Activated B cell treated with CpG ODN at 0.5 μM for 24 hours (primary cell): ENCODE measurements at places on chromosomes 5 and 9. TPM values are rescaled to one million over a fixed set of nuclear protein-coding genes. Genes with fewer than 3 reads are reported as not detected.

HEMGN gene
- 0.11 TPM in 1 of 2 replicates, not detected in the other for total RNA-seq

DHFR gene
- total RNA-seq = 11.1 and 12.7 TPM in 2 replicates

DNA sequence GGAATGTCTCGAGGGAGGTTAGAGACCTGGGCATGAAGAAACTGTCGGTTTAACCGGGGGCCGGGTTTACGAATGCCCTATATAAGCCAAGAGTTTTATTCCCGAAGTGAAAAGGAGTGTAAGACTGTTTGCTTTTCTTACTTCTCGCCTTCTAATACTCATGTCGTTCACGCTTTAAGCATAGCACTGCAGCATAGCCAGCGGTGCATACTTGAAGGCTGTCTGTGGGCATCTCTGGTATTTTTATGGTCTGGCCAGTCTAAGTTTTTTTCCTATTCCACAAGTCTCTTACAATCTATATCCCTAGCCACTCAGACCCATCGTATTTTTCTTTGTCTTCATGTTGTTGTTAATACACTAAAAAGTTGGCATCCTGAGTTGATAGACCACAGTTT, 1.2 kb downstream of the UHRF2 start:
- DNase-seq = no peak
- peak overlapping the region; percentile 80 for H3K27ac ChIP-seq
- no peaks in the 10 kb centered on the region for H3K27me3 ChIP-seq
- H3K4me1 ChIP-seq = peaks cover 76% of the 10 kb centered on the region
- peaks cover 22% of the 10 kb centered on the region for H3K36me3 ChIP-seq
- H3K4me3 ChIP-seq = peak overlapping the region; percentile 82

DNA sequence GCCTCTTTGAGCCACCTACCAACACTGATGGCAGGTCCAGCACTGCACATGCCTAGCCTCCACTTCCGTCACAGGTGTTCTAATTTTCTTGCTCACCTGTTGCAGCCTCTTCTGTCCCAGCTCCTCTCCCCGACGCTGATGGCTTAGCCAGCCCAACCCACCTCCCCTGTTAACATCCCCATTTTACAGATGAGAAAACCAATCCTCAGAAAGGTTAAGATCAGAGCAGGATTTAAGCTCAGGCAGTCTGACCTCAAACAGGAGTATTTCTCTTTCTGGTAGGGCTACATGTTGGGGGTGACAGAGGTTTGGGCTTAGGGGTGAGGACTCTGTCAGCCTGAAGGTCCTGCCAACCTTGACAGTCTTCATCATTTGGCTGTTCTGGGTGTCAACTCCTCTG, 74.5 kb upstream of the PITX1 start:
- H3K36me3 ChIP-seq = no peaks in the 10 kb centered on the region
- peaks cover 4% of the 10 kb centered on the region for H3K27me3 ChIP-seq
- no peak overlapping the region for H3K4me3 ChIP-seq
- no peak for DNase-seq
- no peaks in the 10 kb centered on the region for H3K4me1 ChIP-seq

DNA sequence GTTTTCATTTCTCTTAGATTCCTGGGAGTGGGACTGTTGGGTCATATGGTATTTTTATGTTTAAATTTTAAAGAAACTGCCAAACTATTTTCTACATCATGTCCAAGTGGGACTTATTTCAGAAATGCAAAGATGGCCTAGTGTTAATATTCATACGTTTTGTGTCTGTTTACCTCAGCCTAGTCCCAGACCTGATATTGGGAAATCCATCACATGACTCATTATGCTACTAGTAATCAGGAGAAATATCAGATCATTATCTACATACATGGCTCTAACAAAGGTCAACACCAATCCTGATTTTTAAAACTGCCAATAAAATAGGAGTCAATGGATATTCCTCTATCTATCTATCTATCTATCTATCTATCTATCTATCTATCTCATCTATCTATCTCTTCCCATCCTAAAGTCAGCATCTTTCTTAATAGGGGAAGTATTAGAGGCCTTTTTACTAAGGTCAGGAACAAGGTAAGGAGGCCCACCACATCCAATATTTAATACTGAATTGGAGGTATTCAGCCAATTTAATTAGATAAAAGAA, 4.7 kb downstream of the RASGEF1C start:
- peaks cover 26% of the 10 kb centered on the region for H3K27me3 ChIP-seq
- no peak for DNase-seq
- no peak overlapping the region for H3K4me3 ChIP-seq

DNA sequence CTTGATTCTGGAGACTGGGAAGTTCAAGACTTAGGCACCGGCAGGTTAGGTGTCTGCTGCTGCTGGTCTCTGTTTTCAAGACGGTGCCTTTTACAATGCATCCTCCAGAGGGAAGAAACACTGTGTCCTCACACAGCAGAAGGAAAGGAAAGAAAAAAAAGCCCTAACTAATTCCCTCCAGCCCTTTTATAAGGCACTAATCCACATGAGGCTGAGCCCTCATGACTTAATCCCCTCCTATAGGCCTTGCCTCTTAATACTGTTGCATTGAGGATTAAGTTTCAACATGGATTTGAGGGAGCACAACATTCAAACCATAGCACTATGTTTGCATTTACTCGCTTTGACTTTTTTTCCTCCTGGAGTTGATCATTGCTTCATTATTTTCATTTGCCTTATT, 585.9 kb downstream of the TLR4 start:
- no peaks in the 10 kb centered on the region for H3K27me3 ChIP-seq
- no peaks in the 10 kb centered on the region for H3K4me1 ChIP-seq
- H3K36me3 ChIP-seq = no peaks in the 10 kb centered on the region
- H3K4me3 ChIP-seq = no peak overlapping the region

- no peaks in the 10 kb centered on the region for H3K4me1 ChIP-seq
- H3K36me3 ChIP-seq = peaks cover 85% of the 10 kb centered on the region
- peak overlapping the region; percentile 12 for H3K27ac ChIP-seq
- no peak overlapping the region for H3K4me3 ChIP-seq
Measured at GRCh38 chr9:127746959-127747569, 12.0 kb upstream of the TOR2A start.
